Activated T-helper 1 cell treated with anti-CD3 and anti-CD28 coated beads, Interleukin-2, amount 50 U/mL, for 16 hours (primary cell): ENCODE measurements at places on chromosomes 1 and 21.

DNA sequence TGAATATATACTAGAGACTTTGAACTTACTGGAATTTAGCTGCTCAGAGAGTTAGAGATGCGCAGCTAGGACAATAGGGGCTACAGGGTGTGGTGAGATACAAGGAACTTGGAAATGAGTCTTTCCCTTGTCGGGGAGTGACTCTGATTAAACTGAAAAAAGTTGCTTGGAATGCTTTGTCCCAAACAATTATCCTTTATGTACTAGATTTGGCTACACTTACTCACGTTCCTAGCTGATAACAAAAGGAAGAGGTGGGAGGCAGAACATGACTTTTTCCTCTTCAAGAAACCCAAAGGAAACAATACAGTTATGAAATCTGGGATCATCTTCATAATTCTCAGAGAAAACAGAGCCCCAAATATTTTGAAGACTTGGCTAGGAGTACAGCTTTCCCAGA, 6.9 kb upstream of the CGN start:
- DNase-seq, result no peak

- no peak for DNase-seq
Observed at GRCh38 chr1:2469103-2469940, 6.8 kb upstream of the PLCH2 start.

- no peak for DNase-seq
Observed at GRCh38 chr1:154736841-154737240, 128.9 kb upstream of the ADAR start.

GRCh38 chr1:232937741-232938375, 12.6 kb upstream of the NTPCR start:
- DNase-seq, result no peak

- DNase-seq, result no peak
Observed at GRCh38 chr1:39409055-39409816, 82.2 kb upstream of the BMP8A start.

- no peak for DNase-seq
Observed at GRCh38 chr1:205531191-205532025, 26.9 kb downstream of the CDK18 start.
